HS-5 (cell line): ENCODE measurements at places on chromosomes 12 and 14.

DNA sequence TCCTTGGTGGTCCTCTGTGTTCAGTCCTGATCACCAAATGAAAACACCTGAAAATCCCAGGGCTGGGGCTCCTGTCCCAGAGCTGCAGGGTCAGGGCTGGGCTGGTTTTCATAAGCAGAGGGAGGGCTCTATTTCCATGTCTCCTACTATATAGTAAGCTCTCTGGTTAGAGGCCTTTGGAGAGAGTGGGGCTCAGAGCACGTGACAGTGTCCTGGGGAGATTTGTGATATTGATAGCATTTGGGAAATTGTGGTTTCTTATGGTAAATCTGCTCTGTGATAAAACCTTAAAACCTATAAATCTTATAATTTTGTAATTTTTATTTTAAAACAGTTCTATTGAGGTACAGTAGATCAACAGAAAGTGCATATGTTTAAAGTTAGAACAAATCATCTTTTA, 1202.2 kb downstream of the TMEM121 start:
- no peak for DNase-seq

DNA sequence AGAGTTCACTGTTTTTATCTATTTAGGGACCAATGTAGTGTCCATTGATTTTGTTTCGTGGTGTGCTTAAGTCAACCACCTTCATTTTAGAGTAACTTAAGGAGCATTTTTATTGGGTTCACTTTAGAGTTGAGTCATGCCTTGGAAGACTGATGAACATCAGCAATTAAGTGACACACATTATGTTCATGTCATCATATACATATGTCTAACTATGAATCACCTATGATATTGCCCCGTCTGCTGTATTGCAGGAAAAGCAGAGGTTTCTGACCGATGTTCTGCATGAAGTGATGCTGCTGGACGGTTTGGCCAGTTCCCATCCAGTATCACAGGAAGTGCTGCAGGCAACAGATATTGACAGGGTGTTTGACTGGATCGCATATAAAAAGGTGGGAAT, 227.1 kb downstream of the TRHDE start:
- peak; percentile 19 for DNase-seq

- DNase-seq = no peak
These were observed 65.3 kb downstream of the SUSD6 start for GRCh38 chr14:69676723-69677122.

GRCh38 chr14:37369425-37369824, 171.7 kb downstream of the MIPOL1 start:
- DNase-seq = no peak

GRCh38 chr14:65631040-65631439, 218.5 kb downstream of the FUT8 start:
- no peak for DNase-seq

DNA sequence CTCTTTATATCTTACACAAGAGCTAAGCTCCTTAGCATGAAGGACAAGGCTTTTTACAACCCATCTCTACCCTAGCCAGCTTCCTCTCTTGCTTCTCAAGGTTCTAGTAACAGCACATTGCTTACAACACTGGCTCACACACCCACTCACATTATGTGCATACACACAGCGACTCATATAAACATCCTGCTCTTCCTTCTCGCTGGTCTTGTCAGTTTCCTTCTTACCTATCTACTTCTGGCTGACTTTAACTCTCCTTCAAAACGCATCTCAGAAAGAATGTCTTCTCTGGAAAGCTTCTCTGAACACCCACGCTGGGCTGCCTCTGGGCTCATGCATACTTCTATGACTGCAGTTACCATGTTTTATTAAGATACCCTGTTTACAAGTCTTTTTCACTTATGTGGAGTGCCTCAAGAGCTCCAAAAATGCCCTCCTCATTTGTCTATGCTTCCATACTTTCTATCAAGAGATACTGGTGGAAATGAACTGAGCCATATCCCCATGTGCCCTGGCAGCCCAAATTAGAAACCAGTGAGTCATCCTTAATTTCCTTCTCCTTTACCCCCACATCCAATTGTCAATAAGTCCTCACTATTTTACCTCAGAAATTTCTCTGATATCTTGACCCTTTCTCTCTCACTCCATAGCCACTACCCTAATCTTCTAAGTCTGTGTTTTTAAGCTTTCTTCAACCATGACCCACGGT, 126.9 kb upstream of the KRAS start:
- DNase-seq = peak; percentile 37

GRCh38 chr12:2373307-2373706, 320.5 kb downstream of the CACNA1C start:
- no peak for DNase-seq

DNA sequence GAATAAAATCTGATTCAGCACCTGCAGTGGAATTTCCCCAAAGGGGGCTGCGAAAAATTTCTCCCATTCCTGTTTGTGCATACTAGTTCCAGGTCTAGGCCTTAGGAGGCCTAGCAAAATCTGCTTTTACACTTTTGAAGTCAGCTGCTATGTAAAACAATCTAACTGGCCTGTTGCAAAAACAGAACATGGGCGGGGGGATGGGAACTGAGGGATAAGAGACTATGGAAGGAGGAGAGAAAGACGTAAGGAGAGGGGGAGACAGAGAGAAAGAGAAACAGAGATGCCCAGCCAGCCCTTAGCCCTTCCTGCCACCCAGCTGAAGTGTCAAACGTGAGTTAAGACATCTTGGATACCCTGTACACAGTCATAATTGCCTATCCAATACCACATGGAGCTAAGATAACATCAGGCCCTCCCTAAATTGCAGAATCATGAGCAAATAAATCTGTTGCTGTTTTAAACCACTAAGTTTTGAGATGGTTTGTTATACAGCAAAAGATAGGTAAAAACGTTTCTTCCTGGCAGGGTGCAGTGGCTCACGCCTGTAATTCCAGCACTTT, 45.6 kb downstream of the SPTLC2 start:
- DNase-seq = no peak

DNA sequence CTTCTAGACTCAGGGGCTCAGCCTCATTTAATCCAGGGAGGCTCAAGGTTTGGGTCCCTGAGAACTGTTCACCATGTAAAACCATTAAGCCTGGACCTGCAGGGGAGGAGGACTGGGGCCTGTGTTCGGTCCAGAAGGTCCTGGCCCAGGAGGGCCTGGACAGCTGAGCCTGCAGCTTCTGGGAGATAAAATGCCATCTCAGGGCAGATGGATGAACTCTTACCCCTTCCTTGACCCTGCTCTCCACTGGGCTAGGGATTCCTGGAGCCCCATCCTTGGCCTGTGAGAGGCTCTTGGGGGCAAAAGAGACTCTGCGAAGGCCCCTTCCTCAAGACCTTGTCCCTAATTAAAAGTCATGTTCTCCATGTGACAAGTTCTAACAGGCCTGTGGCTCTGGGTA, 51.2 kb downstream of the PRMT8 start:
- DNase-seq = no peak

- peak; percentile 57 for DNase-seq
These were observed 67.0 kb downstream of the PRKCH start for GRCh38 chr14:61388173-61388975.

DNA sequence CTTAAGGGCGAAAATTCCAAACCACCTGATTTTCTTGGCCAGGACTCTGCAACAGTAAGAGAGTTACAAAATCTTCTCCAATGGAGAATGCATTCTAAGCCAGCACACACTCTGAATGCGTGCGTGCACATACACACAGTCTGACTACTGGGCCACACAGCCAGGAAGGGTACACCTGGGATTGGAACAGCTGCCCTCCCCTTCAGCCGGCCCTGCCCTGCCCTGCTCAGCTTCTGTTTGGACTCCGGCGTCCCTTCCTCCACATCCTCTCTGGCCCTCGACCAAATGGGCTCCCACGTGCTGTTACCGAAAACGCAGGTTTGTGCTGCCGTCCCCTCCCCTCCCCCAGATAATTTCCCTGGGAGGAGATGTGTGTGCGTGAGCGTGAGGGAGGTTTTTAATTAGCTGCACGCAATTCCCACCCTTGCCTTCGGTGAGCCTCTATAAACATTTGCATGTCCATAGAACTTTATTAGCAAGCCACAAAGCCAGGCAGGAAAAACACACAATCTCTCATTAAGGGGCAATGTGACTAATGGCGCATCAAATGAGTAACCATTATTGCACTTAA, 43.0 kb downstream of the CCNK start:
- no peak for DNase-seq

DNA sequence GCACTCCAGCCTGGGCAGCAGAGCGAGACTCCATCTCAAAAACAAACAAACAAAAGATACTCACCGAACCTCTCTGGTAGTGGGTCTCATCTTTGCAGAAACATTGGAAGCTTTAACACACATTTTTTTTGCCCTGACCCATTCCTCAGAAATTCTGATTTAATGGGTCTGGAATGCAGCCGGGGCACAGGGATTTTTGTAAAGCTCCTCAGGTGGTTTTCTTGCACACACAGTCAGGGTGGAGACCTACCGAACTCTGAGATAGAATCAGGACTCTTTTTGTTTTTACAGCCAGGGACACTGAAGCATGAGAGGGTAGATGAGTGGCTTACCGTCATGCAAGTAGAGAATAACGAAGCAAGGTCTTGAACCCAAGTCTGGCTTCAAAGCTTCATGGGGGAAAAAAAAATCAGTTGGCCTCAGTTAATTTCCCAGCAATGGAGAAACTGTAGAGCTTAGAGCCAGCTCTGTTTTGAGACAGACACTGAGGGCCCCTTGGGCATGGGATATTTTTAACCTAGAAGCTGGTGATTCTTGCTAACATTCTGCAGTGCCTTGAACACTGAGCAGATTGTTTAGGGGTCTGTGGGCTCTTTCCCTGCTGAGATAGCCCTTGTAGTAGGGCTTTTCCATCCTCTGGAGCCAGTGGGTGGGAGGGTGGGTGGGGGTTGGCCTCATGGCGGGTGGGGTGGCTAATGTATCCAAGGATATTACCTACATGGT, 4.8 kb downstream of the RNU4-2 start:
- DNase-seq = no peak

DNA sequence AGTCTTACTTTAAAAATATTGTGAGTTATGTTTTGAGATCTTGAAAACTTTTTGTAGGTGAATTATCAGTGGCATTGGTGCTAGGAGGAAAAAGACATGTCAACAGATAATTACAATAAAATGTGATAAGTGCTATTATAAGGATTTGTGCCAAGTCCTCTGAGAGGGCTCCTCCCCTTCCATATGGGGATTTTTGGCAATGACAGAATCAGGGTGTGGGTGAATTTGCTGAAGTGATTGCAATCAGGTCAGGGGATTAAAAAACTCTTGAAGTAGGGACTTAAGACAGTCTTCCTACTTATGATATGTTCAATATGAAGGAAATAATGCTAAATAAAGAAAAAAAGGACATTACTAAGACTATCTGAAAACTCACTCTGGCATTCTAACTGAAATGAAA, 122.5 kb downstream of the SLC15A5 start:
- no peak for DNase-seq

GRCh38 chr12:113684053-113684907, 212.6 kb upstream of the LHX5 start:
- no peak for DNase-seq

DNA sequence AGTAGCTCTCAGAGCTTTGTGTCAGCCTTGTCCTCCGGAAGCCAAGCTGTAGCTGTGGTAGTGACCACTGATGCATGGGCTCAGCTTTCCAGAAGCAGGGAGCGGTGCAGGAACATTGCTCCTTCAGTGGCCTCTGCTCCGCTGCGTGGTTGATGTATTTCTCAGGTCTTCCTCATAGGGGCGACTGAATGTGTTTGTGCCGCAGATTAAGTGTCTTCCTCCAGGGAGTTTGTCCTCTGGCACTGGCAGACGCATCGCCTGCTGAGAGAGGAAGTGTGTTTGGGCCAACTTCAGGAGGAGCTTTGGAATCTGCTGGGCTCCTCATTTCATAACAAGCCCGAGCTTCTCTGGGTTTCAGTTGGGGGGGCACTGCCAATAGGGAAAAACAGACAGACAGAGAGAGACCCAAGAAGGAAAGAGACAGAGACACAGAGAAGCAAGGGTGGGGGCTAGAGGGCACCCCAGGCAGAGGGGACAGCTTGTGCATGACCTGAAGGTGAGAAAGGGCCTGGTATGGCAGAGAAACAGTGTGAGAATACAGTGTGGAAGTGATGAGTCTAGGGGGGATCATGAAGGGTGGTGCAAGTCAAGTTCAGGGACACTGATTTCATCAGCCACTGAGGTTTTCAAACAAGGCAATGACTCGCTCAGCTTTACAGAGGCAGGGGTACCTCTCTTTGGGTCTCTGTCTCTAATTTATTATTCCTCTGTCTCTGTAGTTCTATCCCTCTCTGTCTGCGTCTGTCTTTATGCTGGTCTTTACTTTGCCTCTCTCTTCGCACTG, 69.4 kb upstream of the PRIMA1 start:
- no peak for DNase-seq

- no peak for DNase-seq
These were observed 1.4 kb downstream of the WSB2 start for GRCh38 chr12:118059341-118060191.

GRCh38 chr14:72692696-72693095, 201.2 kb downstream of the DPF3 start:
- DNase-seq = no peak

- DNase-seq = no peak
These were observed 393.5 kb downstream of the PCNX1 start for GRCh38 chr14:71300566-71301330.

GRCh38 chr14:101899263-101899662, 65.1 kb upstream of the DYNC1H1 start:
- DNase-seq = no peak

- no peak for DNase-seq
These were observed 169.9 kb upstream of the HIF1A start for GRCh38 chr14:61525293-61526011.

- DNase-seq = no peak
These were observed 246.7 kb upstream of the G2E3 start for GRCh38 chr14:30312214-30312613.

GRCh38 chr14:68564826-68565759, 227.8 kb downstream of the ZFP36L1 start:
- no peak for DNase-seq

- no peak for DNase-seq
These were observed 22.3 kb downstream of the CKB start for GRCh38 chr14:103500148-103500990.

DNA sequence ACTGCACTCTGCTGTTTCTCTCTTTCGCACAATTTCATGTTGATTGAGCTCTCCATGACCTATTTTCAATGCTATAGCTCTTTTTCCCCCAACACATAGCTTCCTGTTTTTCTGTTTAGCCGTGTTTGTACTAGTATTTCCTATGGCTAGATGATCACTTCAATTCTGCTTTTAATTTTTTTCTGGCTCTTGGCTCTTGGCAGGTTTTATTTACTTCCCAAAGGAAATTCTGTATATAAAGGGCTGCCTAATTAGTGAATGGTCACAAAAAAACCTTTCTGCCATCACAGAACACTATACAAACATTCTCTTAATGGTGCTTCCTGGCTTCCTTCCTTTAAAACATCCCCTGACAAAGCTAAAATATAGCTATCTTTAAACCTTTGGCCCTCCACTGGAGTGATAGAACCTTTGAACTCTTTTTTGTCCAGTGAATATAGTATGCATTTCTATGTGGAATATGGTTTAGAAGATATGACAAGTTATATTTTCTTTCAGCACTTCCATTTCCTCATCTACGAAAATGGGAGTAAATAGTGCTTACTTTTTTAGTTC, 88.2 kb downstream of the RASSF9 start:
- DNase-seq = no peak

DNA sequence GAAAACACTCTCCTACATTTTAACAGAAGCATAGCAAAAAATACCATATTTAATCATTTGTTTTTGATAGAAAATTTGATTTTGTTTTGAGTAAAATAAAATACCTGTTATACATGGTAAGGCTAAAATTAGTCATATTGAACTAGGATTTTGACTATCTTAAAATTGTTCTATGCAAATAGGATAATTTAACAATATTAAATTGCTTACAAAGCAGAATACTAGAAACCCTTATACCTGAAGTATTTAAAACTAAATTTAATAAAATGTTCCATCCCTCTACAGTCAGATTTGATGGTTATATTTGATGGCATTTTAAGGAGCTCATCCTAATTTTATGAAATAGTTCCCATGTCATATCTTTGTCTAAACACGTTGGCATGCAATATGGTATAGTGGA, 323.2 kb downstream of the GPHN start:
- no peak for DNase-seq
